ENCODE measurements at places on chromosomes 1 and 21. TPM values are rescaled to one million over a fixed set of nuclear protein-coding genes. Genes with fewer than 3 reads are reported as not detected.

DNA sequence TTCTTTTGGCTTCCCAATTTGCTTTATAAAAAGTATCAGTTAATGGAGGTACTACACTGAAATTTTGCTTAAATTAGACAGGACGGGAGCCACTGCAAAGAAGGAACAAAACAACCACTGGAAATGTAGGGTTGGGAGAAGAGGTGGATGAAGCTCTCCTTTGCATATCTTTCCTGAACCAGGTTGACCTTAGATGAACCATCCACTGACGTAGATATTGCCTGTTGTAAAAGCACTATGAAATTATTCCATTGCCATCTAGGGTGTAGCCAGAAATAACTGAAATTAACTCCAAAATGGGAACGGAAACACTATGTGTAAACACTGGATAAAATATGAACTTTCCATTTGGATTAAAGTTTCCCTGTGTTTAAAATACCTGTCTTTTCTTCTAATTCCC is 1.2 kb upstream of the ABL2 start:
- H3K36me3 ChIP-seq = peaks cover 3% of the 10 kb centered on the region
- no peaks in the 10 kb centered on the region for H3K27me3 ChIP-seq
- H3K27ac ChIP-seq = peak overlapping the region; percentile 82
- DNase-seq = no peak
- peaks cover 27% of the 10 kb centered on the region for H3K4me1 ChIP-seq

GRCh38 chr1:161351482-161351881 is 16.2 kb downstream of the CFAP126 start:
- no peak overlapping the region for H3K4me3 ChIP-seq
- peaks cover 4% of the 10 kb centered on the region for H3K4me1 ChIP-seq
- no peaks in the 10 kb centered on the region for H3K36me3 ChIP-seq
- H3K27ac ChIP-seq = peak overlapping the region; percentile 39
- H3K27me3 ChIP-seq = no peaks in the 10 kb centered on the region
- no peak for DNase-seq

- no peak for DNase-seq
- H3K4me3 ChIP-seq = no peak overlapping the region
- H3K27ac ChIP-seq = no peak overlapping the region
- H3K36me3 ChIP-seq = no peaks in the 10 kb centered on the region
- peaks cover 22% of the 10 kb centered on the region for H3K27me3 ChIP-seq
Measured at GRCh38 chr1:1434131-1434823, 1.2 kb upstream of the VWA1 start.

FBXO44 gene
- total RNA-seq = 36.5 TPM

GBP6 gene
- 0.17 TPM for total RNA-seq

Data from T-helper 17 cell (primary cell).